ENCODE measurements at places on chromosomes 3 and 15.
A peak's percentile ranks its signal among the peaks of the same experiment; 100 is the strongest.

DNA sequence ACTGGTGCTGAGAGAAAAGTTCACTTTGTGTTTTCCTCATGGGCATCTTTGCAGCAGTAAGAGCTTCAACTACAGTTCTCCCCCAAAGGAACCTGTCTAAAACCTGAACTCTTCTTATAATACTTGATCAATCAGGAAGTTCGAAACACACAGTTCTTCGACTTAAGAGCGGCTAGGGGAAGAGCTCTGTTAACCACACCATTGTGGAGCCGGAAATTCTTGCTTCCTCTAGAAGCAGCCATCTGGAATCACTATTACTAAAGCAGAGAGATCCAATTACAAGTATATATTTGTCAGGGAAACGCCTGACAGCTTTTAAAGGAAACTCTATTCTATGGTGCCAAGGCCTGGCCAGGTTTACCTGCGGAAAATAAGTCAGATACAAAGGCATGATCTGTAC, 337.3 kb upstream of the CBLB start:
- DNase-seq: no peak

DNA sequence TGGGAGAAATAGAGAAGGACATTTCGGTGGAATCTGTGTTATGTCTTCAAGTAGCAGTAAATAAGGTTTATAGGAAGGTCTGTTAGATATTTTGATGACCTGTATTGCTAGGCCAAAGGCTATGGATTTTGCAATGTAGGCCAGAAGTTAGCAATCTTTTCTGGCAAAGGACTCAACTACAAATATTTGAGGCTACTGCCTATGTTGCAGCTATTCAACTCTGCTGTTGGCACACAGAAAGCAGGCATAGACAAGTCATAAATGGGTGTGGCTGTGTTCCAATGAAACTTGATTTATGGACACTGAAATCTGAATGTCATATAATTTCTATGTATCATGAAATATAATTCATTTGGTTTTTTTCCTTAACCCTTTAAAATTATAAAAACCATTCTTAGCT, 438.7 kb upstream of the C2CD4B start:
- DNase-seq: no peak

- no peak for DNase-seq
Observed at GRCh38 chr3:178047496-178047895, 488.7 kb upstream of the KCNMB2 start.

DNA sequence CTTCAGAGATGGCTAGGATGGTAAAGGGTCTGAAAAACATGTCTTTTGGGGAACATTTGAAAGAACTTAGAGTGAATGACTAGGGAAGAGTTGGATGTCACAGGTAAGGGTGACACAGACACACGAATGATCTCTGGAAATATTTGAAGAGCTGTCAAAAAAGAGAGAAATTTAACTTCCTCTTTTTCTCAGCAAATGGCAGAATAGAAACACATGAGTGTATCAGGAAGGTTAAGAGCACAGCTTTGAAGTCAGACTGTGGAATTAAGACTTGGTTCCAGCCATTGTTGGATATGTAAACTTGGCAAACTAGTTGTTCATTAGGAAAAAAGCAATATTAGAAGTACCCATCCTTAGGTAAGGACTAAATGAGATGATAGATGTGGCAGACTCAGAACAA, 117.7 kb downstream of the IMPG2 start:
- no peak for DNase-seq

GRCh38 chr3:43505351-43505750, 116.5 kb downstream of the ANO10 start:
- DNase-seq: no peak

- DNase-seq: no peak
Observed at GRCh38 chr3:177931346-177931745, 604.9 kb upstream of the KCNMB2 start.

DNA sequence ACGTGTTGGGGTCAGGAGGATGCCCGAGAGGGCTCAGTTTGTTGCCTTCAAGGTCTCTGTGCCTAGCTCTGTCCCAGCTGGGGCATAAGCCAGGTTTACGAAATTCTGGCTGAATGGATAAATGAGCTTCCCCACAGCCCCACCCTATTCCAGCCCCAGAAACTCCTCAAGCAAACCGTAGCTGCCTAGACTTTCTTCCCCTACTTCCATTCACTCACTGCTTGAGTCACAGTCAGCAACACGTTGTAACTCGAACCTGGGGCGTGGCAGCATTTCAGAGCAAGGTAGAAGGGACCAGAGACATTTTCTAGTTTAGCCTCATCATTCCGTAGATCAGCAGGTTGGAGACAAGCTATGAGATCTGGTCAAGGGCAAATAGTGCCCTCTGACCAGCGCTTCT, 24.2 kb downstream of the NMNAT3 start:
- DNase-seq: no peak

DNA sequence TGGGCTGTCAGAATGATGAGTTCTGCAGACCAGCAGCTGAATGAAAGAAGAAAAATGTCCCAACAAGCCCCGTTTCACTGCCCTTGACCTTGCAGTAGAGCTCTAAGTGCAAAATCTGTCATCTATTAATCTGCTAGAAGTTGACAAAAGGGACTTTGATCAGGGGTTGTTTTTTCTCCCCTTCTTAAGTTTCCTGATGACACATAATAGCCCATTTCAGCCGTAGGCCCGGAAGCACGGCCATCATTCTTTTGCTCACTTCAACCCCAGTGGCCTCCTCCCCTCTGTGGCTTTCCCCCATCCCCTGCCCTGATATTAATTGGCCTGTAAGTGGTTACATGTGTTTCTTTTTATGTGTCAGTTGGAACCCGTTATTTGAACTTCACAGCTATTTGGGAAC, 298.9 kb downstream of the RPLP1 start:
- DNase-seq: no peak

GRCh38 chr3:114887806-114888205, 259.3 kb downstream of the ZBTB20 start:
- DNase-seq: no peak

- DNase-seq: no peak
Observed at GRCh38 chr3:133136114-133137041, 98.2 kb downstream of the TMEM108 start.

- DNase-seq: no peak
Observed at GRCh38 chr15:52394118-52394517, 98.5 kb upstream of the MYO5C start.

GRCh38 chr15:41115161-41115651, 874 bp downstream of the INO80 start:
- DNase-seq: no peak

DNA sequence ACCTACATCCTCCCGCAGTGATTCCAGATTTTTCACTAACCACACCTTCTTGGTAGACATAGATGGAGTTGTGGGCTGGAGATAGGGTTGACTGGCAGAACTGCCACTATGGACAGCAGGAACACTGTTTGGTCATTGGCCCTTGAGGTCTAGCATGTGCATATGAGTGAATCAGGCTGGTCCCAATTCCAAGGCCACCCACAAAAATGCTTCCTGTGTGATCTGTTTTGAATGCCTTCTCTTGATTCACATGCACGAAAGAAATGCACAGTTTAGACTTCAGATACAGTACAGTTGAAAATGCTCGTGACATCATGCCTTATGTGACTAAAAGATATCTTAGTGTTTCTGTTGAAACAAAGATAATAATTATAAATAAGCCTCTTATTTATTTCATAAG, 285.8 kb upstream of the SEMA6D start:
- DNase-seq: no peak

DNA sequence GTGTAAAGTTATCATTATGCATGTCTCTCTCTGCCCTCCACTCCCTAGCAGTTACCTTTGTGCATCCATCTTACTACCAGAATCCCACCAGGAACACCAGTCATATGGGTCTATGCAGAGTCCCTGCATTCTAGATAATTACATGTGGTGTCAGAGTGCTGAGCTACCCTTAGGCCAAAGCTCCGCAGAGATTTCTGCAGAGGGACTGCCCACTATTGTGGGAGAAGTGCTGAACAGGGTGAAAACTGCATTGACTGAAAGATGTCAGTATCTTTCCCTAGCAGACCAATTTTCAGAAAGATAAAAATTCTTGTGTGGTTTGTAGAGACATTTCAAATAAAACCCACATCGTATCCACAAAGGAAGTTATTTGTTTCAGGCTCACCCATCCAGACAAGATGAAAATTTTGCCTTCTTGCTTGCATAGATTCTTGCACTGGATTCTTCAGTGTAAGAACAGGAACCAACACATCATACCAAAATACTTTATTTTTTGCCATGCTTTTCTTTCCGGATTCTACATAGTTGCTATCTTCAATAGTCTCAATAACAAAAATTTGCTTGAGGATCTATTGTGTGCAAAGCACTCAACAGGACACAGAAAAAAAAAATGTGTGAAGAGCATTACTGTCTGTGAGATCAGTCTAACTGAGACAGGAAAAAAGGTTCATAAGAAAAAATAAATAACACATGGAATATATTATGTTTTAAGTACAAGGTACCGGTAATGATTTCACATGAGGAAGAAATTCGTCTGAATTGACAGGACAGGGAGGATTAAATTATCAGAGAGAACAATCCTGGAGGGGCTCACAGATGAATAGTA, 32.0 kb upstream of the CCDC80 start:
- DNase-seq: no peak

GRCh38 chr15:49079340-49080039, 33.2 kb upstream of the SECISBP2L start:
- DNase-seq: no peak

DNA sequence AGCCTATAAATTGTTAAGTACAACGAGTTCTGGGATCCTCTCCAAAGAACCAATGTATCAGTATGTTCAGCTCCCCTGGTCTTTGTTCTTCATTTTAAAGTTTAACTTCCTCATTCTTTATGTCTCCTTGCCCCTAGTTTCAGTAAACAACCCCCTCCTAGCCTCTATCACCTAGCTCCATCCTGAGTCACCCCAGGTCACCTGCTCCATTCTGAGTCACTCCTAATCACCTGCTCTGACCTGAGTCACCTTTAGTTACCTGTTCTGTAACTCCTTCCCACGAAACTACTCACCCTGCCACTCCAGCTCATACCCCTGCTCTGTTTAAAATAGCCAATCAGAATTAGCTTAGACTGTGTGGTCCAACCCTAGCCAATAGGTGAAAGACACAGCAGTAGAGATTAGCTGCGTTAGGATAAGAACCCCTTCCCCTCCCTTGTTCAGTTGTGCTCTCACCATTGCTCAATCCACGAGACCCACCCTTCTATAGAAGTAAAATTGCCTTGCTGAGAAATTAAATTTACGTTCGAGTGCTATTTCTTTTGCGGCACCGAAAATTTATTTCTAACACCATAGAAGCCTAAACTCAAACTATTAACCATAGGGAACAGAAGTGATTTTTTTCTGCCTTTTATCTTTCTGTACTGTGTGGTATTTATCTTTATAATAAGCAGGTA, 245.0 kb upstream of the ADAMTS9 start:
- no peak for DNase-seq

DNA sequence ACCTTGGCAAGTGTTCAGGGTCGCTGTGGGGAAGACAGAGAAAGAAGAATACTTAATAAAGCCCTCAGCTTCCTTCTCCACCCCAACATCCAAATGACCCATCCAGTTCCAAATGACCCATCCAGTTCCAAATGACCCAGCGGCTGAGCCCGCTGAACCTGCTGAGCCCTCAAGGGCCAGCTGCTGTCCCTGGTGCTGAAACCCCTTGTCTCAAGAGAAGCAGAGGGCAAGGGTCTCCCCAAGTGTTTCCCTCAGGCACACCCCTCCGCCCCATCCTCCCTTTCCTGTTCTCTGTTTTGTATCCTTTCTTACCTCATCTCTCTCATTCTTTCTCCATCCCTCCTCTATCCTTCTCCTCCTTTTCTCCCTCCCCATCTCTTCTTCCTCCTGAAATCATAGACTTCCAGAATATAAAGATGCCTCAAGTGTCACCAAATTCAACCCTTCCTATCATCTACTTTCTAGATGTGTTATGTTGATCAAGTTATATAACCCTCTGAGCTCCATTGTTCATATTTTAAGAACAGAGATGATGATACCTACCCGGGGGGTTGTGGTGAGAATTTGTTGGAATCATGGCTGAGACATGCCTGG, 29.0 kb downstream of the CCDC33 start:
- DNase-seq: no peak

GRCh38 chr3:127606086-127606805, 8.0 kb downstream of the MCM2 start:
- DNase-seq: no peak

GRCh38 chr15:32867313-32867626, 149.5 kb downstream of the GREM1 start:
- DNase-seq: no peak

GRCh38 chr3:54608041-54608440, 319.8 kb downstream of the LRTM1 start:
- no peak for DNase-seq

- DNase-seq: no peak
Observed at GRCh38 chr3:11651900-11652299, 8.2 kb upstream of the VGLL4 start.

GRCh38 chr3:57992452-57993213, 15.6 kb upstream of the FLNB start:
- no peak for DNase-seq

- DNase-seq: no peak
Observed at GRCh38 chr3:110932567-110932966, 139.0 kb upstream of the NECTIN3 start.

DNA sequence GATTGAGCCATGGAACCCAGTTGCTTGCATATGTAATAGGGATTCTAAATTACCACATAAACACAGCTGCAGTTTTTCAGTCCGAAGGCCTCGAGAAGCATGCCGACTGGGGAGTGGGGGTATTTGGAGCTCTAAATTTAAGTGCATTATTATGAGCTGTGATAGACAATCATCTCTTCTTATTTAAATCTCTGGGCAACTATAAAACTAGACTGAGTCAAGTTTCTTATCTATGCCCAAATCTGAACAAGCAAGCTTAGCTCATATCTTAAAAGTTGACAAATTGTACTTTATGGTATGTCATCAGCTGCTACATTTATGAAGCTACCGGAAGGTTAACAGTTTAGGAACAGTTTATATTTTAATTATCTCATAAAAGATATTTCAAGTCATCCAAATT, 19.5 kb upstream of the THRB start:
- DNase-seq: no peak

DNA sequence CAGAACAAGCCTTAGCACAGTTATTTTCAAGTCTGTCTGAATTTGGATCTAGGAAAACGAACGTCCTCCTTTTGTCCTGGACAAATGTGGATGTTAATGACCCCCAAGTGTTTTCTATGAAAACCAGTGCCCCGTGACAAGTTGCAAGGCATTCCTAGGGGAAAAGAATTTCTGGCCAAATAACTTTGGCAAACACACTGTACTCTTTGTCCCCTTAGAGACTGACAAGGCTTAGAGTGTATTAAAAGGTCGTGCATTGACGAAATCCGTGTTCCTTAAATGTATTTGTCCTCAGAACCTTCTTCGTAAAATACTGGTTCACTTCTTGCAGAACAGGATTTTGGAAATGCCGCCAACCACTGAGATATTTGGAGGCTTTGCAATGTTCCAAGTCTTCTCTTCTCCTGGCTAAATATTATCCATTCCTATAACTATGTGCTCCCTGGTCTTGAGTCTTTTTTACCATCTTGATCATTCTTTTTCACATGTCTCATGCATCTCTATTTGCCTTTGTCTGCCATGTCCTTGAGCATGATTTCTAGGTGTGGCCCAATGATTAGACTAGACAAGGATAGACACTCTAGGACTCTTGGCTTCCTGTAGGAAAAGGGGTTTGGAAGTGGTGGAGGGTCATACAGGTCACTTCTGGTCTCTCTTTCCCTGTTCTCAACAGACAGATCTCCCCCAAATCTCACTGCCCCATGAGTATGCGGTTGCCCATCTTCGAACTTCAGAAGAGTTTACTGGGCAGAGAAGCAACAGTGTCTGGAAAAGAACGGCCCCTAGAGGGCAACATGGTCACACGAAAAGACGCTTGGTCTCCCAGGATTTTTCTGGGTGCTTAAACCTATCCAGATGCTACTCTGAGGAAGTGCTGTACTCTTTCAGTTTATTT, 117.5 kb downstream of the EDEM1 start:
- peak; percentile 9 for DNase-seq
